Ascending aorta (tissue), 2 donors: ENCODE measurements at places on chromosomes 3 and 15.

GRCh38 chr15:62393196-62393595 lies 228.1 kb upstream of the C2CD4B start:
- no peak for DNase-seq

- no peak for DNase-seq
Measured at GRCh38 chr15:22257047-22258008, 177.0 kb downstream of the OR4M2 start.

DNA sequence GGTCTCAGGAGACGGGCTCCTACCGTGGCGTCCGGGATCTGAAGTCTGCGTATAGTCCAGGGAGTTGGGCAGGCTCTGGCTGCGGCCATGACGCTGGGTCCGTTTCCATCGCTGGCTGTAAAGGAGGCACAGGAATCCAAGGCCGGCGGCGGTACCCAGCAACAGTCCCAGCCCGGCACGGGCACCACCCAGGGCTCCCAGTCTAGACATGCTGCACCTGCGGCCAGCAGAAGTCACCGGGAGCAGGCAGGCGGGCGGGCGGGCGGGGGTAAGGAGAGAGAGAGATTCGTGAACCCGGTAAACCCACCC lies 526 bp downstream of the RMDN3 start:
- DNase-seq = no peak

GRCh38 chr3:195754141-195754540 lies 33.4 kb downstream of the MUC20 start:
- DNase-seq = no peak

DNA sequence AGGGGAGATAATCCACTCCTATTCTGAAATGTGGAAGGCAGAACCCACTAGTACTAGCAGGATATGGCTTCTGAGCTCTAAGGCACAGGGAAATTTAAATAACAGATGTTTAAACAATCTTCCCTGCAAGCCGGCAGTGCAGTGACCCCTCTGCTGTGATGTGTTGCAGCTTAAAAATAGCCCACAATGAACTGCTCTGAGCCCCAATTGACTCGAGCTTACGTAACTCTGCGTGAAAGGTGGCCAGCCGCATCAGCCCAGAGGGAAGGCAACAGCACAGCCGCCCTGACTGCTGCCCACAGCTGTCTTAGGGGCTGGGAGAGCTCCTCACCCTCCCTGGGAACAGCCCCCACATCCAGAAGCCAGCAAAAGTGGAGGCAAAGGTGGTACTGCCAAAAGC lies 12.5 kb upstream of the CAMKV start:
- DNase-seq = no peak

GRCh38 chr3:60427109-60427508 lies 824.1 kb downstream of the FHIT start:
- DNase-seq = no peak

- no peak for DNase-seq
Measured at GRCh38 chr3:159322322-159322939, 520.6 kb downstream of the MFSD1 start.
